ENCODE measurements at places on chromosomes 7 and 10.

- no peak for DNase-seq
These were observed 100.9 kb downstream of the SAMD9 start for GRCh38 chr7:93016681-93017381.

GRCh38 chr7:125193263-125193662, 263.6 kb upstream of the POT1 start:
- no peak for DNase-seq

- DNase-seq, result no peak
These were observed 34.7 kb downstream of the TRRAP start for GRCh38 chr7:98913026-98913425.

DNA sequence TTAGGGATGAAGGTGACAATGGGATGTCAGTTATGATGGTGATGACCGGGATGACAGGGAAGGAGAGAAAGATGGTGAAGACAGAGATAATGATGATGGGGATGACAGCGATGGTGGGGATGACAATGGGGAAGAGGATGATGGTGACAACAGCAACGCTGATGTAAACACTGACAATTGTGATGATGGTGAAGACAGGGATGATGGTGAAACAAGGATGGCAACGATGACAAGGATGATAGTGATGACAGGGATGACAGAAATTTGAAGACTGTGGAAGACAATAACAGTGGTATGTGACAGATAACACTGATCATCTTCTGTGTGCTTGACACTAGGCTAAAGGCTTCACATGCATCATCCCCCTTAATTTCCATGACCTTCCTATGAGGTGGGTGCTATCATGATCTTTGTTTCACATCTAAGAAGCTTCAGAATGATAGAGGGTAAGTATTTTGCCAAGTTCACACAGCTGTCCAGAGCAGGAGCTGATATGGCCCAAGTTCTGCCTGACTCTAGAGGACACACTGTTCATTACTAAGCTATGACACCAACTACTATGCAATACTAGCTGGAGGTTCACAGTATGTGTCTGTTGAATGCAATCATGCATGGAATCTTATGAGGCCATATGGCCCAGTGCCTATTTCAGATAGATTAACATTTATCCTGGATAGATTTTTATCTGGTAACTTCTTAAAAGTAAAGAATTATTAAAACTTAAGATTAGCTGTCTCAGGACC, 105.6 kb downstream of the RNLS start:
- no peak for DNase-seq

DNA sequence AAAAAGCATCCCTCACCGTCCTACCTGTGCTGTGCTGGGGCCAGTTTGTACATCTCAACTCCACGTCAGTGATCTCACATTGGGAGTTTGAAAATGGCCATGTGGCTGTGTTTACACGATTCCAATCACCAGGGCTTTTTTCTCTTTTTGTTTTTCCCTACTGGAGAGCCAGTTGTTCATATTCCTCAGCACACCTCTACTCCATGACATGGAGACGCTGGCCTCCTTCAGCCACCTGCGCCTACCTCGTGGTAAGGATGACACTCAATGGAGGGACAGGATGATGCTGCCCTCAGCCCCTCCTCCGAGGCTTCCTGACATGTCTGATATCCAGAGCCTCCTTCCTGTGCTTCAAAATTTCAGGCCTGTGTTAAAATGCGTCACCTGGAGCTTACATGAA, 10.3 kb downstream of the CLRN3 start:
- no peak for DNase-seq

GRCh38 chr10:118407026-118407425, 64.9 kb upstream of the FAM204A start:
- no peak for DNase-seq

- no peak for DNase-seq
These were observed 84.4 kb downstream of the OTUD1 start for GRCh38 chr10:23523251-23523650.

DNA sequence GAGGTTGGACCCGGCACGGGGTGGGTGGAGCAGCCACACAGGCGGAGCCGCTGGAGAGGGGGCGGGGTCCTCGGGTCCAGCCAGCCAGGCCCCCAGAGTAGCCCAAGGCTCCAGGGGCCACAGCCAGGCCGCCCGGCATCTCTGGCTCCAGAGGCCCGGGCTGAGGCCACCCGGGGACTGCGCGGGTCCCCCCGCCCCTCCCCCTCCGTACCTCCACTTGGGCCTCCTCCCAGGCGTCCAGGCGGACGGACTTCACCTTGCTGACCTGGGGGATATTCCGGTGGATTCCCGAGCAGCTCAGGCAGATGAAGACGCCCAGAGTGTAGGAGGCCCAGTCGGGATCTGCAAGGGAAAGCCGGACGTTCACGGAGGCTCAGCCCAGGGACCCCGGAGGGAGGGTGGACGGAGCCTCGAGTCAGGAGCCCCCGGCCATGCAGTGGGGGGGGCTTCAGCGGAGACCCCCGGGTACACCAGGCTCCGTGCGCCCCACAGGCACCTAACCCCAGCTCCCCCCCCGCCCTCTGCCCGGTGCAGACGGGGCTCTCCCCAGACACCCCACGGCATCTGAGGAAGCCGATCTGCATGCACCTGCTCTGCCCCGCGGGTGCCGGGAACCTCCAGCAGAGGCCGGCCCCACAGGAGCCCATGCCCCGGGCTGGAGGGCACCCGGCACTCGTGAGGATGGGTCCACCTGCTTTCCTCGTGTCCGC, 19.2 kb downstream of the ADAP1 start:
- no peak for DNase-seq

DNA sequence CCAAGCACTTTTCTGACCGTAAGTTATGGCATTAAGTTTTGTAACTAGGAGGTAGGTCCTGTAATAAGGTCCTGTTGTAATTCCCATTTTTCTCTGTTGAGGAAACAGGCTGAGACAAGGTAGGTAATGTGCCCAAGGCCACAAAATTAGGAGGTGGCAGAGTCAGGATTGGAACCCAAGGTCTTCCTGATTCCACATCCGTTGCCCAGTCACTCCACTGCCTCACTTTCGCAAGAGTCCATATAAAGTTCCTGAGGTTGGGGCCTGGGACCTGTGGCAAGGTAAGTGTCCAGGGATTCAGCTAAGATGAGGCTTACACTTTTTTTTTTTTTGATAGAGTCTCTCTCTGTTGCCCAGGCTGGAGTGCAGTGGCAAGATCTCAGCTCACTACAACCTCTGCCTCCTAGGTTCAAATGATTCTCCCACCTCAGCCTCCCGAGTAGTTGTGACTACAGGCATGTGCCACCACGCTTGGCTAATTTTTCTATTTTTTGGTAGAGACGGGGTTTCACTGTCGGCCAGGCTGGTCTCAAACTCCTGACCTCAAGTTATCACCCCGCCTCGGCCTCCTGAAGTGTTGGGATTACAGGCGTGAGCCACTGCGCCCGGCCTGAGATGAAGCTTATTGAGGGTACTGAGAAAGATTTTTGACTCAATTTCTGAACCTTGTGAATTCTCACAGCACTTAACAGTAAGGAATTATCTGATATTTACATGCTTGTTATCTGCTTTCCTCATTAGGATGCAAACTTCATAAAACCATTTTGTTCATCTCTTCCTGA, 20.3 kb upstream of the GNA12 start:
- DNase-seq, result no peak

DNA sequence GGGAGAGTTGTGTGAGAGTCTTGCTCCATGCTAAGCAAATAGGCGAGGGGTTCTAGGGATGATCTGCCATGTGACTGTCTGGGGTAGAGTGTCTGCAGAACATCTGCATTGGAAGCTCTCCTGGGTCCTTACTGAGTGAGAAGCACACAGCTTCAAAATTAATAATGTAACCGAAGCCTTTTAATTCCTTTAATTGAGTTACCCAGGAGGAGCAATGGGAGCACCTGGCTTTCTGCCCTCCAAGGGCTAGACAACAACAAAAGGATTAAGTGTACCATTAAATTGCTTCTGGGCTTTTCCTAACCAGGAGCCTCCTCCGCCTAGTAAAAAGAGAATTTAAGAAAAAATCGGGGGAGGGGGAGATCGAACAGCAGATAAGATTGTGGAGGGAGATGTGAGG, 102.0 kb upstream of the TBX20 start:
- no peak for DNase-seq

GRCh38 chr10:33335801-33336581, 1.5 kb upstream of the NRP1 start:
- no peak for DNase-seq

Data from activated CD4-positive, alpha-beta T cell treated with anti-CD3 and anti-CD28 coated beads, Interleukin-2, amount 10 ng/mL, durations not matched to agents 7 days and 5 days (primary cell).